ENCODE measurements at places on chromosomes 12 and 14.

- DNase-seq, result no peak
Measured at GRCh38 chr12:16636435-16637055, 30.6 kb upstream of the LMO3 start.

DNA sequence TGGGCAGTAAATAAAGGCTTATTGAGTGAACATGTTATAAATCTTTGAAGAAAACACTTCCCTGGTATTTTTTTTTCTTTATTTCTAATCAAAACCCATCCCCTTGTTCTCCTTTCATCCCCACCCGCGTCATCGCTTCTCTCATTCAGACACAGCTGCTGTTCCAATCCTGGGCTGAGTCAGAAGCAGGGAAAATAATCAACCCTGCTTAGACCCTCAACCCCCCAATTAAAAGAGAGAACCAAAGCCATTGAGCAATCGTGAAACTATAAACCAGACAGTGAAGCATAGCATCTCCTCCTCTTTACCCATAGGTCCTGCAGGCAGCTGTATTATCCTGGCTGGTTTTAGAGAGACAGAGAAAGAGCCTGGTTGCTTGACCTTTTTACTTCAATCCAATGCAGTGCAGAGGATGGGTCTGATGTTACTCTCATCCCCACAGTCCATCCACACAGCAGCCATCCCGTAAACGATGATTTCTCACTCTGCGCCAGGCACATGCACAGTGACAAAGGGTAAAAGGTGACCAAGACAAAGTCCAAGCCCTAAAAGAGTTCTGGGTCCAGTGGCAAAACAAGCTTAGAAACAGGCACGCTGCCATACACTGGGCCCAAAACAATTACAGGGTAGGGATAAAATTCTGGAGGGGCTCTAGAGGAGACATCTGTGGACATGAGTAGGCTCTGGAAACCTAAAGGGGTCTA lies 238.3 kb downstream of the GALC start:
- no peak for DNase-seq

DNA sequence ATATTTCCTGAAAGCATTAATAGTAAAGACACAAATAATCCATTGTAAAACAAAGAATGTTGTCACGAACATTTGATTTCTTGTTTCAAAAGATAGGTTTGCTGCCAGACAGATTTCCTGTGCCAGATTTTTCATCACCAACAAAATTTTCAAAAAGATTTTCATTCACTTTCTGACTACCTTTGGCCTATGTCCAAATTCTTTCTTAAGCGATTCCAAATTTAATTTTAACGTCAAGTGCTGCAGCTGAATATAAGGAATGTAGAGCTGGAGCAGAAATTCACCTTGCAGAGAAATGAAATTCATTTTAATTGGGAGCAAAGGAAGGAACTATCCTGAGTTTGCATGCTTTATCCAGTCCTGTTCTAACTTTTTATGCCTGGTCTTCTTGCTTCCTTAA lies 277.4 kb downstream of the CCER1 start:
- no peak for DNase-seq

GRCh38 chr12:43579206-43579605 lies 27.2 kb upstream of the ADAMTS20 start:
- no peak for DNase-seq

GRCh38 chr14:104545942-104546501 lies 33.5 kb upstream of the C14orf180 start:
- no peak for DNase-seq

GRCh38 chr12:89411234-89411633 lies 58.9 kb upstream of the DUSP6 start:
- no peak for DNase-seq

GRCh38 chr12:29706311-29706710 lies 77.4 kb downstream of the TMTC1 start:
- no peak for DNase-seq

DNA sequence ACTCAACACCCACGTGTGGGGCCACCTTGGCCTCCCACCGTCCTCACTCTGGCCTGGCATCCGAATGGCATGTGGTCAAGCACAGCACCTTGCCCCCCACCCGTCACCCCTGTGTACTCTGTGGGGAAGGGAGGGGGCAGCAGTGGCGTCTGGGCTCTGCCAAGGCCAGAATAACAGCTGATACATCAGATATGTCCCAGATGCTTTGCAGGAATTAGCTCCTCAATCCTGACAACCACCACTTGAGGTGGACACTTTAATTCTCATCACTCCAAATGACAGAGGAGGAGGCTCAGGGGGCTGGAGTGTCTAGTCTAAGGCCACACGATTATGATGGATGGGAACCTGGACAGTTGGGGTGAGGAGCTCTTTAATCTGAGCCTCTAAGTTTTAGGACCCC lies 1.7 kb upstream of the KRT80 start:
- DNase-seq, result no peak

GRCh38 chr12:129592449-129592848 lies 311.4 kb downstream of the TMEM132D start:
- no peak for DNase-seq
